ACHN (cell line): ENCODE measurements at places on chromosomes 16 and 17.
A peak's percentile ranks its signal among the peaks of the same experiment; 100 is the strongest.

DNA sequence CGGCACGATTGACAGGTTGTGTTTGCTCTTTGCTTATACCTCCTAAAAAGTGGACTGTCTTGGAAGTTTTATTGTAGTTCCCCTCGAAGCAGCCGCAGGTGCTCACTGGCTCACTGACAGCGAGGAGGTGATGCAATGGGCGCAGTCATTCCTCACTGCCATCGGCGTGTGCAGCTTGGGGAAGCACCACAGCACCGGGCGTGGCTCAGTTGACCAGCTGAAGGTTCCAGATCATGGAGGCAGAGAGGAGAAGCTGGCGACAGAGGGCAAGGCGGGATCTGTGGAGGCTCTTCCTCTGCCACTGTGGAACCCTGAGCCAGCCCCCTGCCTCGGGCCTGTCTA is 72.1 kb upstream of the TNRC6C start:
- DNase-seq = no peak

DNA sequence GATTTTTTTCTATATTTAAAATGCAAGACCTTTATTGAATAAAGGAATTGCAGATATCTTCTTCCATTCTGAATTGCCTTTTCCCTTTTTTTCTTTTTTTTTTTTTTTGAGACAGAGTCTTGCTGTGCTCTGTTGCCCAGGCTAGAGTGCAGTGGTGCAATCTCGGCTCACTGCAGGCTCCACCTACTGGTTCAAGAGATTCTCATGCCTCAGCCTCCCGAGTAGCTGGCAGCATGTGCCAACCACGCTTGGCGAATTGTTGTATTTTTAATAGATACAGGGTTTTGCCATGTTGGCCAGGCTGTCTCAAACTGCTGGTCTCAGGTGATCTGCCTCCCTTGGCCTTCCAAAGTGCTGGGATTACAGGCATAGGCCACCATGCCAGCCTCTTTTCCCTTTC is 151.5 kb downstream of the CEP112 start:
- DNase-seq = peak; percentile 12

GRCh38 chr16:24972608-24973220 is 42.5 kb downstream of the ARHGAP17 start:
- no peak for DNase-seq

DNA sequence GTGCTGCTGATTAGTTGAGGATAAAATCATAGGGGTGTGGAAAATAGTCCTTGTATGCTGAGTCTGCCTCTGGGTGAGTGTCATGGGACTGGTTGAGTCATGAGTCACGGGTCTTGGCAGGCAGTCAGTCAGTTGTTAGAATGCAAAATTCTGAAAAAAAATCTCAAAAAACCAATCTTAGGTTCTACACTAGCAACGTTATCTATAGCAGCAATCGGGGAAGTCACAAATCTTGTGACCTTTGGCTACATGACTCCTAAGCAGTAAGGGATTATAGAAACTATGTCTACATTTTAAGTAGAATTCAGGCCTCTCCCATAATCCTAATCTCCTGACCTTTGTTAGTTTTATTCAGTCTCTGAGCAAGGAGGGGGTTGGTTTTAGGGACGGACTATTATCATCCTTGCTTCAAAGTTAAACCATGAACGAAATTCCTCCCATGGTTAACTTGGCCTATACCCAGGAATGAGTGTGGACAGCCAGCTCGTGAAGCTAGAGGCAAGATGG is 18.0 kb upstream of the PMFBP1 start:
- DNase-seq = peak; percentile 9

DNA sequence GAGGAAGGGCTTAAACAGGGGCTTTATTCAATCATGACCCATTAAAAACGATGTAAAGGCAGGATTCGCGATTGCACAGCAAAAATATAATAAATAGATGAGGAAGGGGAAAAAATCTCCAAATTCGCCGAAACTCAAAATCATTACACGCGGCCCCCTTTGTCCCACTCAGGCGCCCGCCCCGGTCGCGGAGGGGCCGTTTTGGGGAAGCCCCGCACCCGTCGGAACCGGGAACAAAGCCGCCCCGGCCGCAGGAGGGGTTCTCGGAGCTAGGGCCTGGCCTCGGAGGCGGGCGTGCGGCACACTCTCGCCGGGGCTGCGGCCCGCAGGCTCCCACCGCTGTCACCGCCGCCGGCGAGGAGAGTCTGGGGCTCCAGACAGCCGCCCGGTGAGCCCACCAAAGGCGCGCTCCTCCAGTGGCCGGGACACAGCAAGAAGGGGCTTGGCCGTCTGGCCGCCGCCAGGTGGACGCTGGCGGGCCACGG is 521 bp downstream of the C16orf87 start:
- peak; percentile 37 for DNase-seq
